ENCODE measurements at places on chromosomes 5 and 9.
A peak's percentile ranks its signal among the peaks of the same experiment; 100 is the strongest.

DNA sequence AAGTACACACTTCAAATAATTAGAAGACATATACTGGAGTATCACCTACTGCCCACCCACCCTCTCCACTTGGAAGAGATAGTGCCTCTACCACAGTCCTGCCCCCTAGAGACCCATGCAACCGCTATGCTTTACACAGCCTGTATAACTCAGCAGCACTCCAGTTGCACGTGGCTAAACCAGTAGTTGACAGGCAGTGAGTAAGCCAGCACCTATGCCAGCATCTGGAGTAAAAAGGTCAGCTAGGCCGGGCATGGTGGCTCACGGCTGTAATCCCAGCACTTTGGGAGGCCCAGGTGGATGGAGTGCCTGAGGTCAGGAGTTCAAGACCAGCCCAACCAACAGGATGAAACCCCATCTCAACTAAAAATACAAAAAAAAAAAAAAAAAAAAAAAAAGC lies 356.4 kb downstream of the NR2F1-AS1 start:
- no peak for DNase-seq

DNA sequence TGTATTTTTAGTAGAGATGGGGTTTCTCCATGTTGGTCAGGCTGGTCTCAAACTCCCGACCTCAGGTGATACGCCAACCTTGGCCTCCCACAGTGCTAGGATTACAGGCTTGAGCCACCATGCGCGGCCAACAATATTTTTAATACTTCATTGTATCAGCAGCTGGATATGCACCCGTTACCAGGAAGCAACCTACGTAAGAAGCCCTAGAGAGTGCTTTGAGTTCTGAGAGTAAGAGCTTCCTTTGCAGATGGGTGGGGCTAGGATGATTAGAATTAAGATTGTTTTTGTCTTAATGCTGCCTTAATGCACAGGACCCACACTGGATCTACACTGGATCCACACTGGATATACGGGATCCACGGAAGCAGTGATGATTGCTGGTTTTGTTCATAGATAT lies 123.9 kb upstream of the ABCA1 start:
- DNase-seq: no peak

DNA sequence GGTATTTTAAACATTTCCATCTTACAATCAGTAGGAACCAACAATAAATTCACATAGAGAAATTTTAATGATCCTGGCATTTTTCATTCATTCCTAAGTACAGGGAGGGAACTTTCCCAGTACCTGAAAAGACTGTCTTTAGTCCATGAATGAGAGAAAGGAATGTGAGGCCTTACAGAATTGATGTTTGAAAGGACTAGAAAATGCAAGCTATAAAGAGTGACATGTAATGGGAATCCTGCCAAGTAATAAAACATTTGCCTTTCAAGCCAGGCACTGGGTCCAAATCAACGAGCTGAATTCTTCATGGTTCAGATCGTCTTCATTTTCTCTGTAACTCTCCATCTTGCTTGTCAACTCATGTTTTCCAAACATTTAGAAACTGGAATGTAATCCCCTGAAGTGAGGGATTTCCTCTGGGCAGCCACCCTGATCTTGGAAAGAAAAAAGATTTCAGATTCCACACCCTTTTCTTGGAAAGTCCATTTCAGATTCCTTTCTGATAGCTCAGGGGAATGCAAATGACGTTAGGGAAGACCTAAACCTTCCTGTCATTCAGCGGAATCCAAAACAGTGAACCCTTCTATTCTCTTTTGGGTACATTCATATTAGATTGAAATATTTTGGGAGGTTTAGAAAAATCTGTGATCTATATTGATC lies 315.8 kb downstream of the SH3GL2 start:
- no peak for DNase-seq

DNA sequence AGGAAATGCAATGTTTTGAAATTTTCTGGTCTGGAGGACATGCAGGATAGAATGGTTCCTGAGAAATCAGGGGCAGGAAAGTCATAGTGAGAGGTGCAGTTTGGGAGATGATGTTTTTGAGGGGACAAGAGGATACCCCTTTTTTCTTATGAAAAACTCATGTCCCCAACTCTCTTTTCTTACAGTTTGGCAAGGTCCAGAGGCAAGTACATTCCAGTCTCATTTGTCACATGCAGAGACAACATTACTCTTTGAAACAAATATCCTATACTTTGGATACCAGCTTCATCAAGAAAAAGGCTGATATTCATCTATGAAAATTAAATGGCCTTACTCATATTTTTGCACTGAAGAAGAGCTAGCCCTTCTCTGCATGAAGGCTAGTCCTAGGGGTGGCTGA lies 48.2 kb downstream of the EQTN start:
- DNase-seq: peak; percentile 10

DNA sequence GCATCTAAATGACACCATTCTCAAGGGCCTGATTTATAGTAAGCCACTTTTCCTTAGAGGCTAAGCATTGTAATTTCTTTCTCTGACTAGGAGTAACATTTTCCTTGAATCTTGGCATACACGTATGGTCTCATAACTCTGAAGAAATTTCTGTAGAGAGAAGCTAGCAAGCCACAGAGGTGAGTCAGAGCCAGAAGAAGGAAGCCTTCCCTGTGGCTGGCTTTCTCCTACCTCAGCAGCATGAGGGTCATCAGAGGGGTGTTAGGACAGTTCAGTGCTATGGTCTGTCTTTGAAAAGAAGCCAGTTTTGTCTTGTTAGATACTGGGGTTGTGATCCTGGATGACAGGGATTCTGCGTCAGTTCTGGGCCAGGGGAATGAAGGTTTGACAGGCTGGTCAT lies 3.2 kb downstream of the SNX30 start:
- DNase-seq: peak; percentile 87

- DNase-seq: no peak
Measured at GRCh38 chr5:178569485-178569884, 20.7 kb downstream of the COL23A1 start.

- peak; percentile 27 for DNase-seq
Measured at GRCh38 chr5:14490309-14490711, 91.3 kb upstream of the OTULINL start.

- DNase-seq: no peak
Measured at GRCh38 chr9:18909140-18910018, 123.6 kb downstream of the SAXO1 start.

- peak; percentile 71 for DNase-seq
Measured at GRCh38 chr9:137205126-137206069, at the start of the genes NDOR1 and TMEM203. Gene NDOR1 (plus strand): TSS chr9:137205700. CDS start chr9:137205778, 78 bp downstream. Gene TMEM203 (minus strand): TSS chr9:137205648. CDS start chr9:137205414, 234 bp downstream.

- DNase-seq: peak; percentile 82
Measured at GRCh38 chr9:88458716-88459465, 70.6 kb downstream of the SPIN1 start.

- no peak for DNase-seq
Measured at GRCh38 chr5:126056851-126057622, 366.2 kb upstream of the GRAMD2B start.

DNA sequence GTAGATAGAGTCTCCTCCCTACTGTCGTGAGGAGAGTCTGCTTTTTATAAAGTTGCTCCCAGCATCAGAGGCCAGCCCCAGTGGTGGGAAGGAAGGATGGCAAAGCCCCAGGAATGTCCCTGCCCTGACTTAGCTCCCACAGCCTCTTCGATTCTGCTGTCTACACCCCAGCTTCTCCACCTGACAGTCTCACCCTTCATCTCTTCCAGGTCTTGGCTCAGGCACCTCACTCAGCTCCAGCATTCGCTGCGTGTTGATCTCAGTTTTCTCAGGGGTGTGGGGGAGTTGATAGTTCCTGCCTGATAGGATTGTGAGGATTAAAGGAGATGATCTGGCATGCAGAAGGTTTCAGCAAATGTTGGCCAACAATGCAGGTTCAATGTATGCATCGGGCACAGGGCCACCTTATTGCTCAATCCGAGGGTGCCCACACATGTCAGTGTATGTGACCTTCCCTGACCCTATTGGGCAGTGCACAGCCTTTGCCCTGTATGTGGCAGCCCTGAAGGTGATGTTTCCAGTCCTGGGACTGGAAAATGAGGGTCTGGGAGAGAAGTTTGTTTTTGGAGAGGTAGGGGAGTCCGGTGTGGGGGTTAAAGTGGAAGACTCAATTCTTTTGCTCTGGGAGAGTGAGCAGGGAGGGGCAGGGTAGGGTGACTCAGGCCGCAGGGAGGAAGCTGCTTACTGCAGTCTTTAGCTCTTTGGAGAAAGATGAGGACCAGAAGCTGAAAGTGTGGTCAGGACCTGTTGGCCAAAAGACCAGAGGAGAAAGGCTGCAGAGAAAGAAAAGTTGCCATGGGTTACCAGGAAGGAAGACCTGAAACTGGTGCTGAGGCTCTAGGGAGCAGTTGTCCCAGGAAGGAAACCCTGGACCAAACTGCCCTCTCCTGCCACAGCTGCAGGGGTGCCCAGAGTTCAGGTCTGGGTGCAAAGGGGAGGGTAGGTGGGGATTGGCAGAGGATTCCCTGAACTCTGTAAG lies 153.2 kb downstream of the MACROH2A1 start:
- peak; percentile 78 for DNase-seq
